AG08396 (cell line): ENCODE measurements at places on chromosomes 3 and 15.

- no peak for DNase-seq
Measured at GRCh38 chr15:56797720-56798275, 64.5 kb upstream of the ZNF280D start.

GRCh38 chr15:85760049-85760448 is 34.7 kb downstream of the KLHL25 start:
- DNase-seq, result no peak

DNA sequence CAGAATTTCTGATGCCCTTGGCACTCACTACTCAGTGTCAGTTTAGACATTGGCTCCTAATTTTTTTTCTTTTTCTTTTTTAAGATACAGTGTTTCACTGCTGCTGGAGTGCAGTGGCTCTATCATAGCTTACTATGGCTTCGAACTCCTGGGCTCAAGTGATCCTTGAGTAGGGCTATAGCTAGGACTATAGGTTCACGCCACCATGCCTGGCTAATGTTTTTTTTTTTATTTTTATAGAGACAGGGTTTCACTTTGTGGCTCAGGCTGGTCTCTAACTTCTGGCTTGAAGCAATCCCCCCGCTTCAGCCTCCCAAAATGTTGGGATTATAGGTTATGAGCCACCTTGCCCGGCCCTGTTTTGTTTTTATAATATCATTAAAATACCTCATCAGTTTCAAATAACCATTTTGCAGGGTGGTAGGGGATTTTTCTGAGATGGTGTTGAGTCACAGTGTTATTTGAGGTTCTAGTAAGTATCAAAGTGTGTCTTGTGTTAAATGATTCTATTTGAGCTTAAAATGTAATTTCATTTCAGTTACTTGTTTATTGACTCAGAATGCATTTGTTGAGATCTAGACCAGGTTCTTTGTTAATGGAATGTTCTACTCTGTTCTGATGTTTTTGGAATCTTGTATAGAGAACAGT is 7.0 kb downstream of the FNDC3B start:
- DNase-seq, result no peak

GRCh38 chr15:31953478-31953877 is 76.8 kb upstream of the CHRNA7 start:
- DNase-seq, result no peak

DNA sequence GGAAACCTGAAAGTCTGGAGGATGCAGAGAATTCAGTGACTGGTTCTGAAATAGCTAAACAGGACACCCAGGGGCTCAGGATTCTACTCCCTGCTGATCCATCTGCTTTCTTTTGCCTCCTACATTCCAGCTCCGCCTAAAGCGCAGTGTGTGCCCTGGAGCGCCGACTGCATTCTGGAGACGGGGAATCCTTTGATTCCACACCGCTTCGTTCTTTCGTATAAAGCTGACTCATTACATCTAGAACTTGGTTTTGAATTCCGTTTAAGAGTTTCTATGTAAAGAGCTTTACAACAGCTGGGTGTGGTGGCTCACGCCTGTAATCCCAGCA is 61.8 kb downstream of the SENP2 start:
- DNase-seq, result no peak

DNA sequence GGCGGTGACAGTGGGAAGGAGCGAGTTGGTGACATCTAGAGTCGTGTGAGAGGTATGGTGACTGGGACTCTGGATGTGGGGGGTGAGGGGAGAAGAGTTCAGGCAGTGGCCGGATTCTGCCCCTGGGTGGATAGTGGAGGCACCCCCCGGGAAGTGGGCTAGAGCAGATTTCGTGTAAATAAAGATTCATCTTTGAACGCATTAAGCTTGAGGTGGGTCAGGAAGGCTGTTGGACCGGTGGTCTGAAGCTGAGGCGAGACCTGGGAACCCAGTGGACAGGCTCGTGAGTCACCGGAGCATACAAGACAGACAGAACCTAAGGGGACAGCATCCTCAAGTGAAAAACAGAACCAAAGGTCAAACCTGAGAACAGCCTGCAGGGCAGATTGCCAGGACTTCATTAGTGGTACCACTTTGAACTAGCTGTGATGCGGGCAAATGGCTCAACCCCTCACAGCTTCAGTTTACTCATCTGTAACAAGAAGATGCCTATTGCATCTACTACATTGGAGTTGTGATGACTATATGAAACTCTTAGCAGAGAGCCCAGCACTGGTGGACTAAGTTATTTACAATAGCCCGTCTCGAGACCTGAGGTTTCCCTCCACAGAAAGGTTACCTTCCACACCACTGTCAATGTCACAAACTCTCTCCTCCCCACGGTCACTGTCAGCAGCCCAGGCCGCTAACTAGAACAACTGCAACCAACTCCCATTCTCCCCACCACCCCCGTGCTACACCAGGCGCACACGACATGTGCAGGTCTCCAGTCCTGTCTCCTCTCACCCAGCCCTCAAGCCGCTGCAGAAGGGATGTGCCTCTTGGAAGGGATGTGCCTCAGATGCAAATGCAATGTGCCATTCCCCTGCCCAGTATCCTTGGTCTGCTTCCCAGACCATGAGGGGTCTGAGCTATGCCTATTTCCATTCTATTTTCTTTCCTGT is 901 bp upstream of the CLN6 start:
- no peak for DNase-seq

GRCh38 chr3:11074011-11074410 is 80.3 kb upstream of the HRH1 start:
- no peak for DNase-seq

- no peak for DNase-seq
Measured at GRCh38 chr3:122800031-122800430, 5.2 kb downstream of the SLC49A4 start.

DNA sequence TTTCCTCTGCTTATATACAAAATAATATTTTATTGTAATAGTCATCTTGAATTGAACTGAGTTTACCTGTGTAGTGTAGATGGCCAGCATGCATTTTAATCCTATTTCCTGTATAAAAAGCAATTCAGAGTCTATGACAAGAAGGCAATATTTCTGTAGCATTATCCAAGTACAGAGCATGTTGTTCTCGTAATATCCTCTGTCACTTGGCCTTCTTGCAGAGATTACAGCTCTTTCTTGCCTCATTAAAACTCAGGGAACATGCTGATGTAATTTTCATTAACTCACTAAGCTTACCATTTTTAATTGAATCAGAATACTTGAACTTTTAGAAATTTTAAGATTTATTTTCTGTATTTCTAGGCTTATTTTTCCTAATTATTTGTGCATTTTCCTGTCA is 203.3 kb upstream of the AGTR1 start:
- no peak for DNase-seq
